ENCODE measurements at places on chromosomes 6 and 20.

GRCh38 chr20:62320581-62321354, 18.0 kb downstream of the ADRM1 start:
- DNase-seq: no peak

DNA sequence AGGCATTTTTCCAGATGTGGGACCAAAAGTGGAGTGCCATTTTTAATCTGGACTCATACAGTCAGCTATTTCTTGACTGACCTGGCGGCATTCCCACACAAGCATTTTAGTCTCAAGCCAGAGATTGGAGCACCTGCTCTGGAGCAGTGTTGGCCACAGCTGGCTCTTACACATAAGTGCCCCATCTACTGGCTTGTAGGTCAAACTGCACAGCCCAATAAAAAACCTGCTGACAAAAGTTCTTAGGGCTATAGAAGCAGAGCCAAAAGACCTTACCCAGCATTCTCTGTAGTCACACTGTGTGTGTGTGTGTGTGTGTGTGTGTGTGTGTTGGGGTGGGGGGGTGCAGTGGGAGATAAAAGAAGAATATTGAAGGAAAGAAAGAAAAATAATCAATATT, 38.6 kb upstream of the SENP6 start:
- no peak for DNase-seq

GRCh38 chr6:2636672-2637071, 114.0 kb downstream of the MYLK4 start:
- no peak for DNase-seq

- DNase-seq: no peak
Observed at GRCh38 chr6:136764517-136764993, 27.7 kb downstream of the MAP3K5 start.

GRCh38 chr6:155377061-155377460, 62.8 kb upstream of the TFB1M start:
- peak; percentile 82 for DNase-seq

- peak; percentile 61 for DNase-seq
Observed at GRCh38 chr6:28838289-28838633, 85.5 kb downstream of the TRIM27 start.

GRCh38 chr6:516213-516612, 124.7 kb downstream of the IRF4 start:
- no peak for DNase-seq

GRCh38 chr20:44900231-44900854, 9.5 kb upstream of the PABPC1L start:
- DNase-seq: no peak

DNA sequence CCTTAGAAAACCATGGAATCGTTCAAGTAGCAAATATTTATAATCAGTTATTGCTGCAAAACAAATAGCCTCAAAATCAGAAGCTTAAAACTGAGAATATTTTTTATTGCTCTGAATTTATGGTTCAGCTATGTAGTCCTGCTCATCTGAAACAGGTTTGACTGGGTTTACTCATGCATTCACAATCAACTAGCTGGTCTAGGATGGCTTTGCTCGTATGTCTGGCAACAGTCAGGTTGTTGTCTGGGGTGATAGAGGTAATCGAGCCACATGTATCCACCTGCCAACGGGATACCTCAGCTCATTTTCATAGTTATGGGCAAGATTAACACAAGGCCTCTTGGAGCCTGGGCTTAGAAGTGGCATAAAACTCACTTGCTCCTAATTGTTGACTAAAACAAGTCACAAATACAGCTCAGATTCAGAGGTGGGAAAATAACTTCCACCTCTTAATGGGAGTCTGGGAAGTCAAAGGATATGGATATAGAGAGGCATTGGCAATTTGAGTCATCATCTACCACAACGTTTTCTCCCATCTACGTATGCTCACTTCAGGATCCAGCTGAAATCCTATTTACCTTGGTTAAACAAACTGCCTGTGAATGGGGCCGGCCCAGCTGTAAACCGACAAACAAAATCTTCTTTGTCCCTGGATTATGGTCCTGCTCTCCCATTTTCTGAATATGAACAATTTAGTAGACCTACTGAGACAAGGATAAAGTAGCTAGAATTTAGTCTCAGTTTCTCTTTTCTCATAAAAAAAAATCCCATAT, 54.5 kb upstream of the TENT5A start:
- no peak for DNase-seq

- DNase-seq: no peak
Observed at GRCh38 chr20:8328189-8328588, 196.1 kb downstream of the PLCB1 start.

GRCh38 chr6:86712039-86712438, 225.3 kb upstream of the HTR1E start:
- DNase-seq: no peak

GRCh38 chr6:1381481-1382330, 7.7 kb upstream of the FOXF2 start:
- no peak for DNase-seq

- no peak for DNase-seq
Observed at GRCh38 chr6:80263585-80263984, 157.1 kb downstream of the BCKDHB start.

DNA sequence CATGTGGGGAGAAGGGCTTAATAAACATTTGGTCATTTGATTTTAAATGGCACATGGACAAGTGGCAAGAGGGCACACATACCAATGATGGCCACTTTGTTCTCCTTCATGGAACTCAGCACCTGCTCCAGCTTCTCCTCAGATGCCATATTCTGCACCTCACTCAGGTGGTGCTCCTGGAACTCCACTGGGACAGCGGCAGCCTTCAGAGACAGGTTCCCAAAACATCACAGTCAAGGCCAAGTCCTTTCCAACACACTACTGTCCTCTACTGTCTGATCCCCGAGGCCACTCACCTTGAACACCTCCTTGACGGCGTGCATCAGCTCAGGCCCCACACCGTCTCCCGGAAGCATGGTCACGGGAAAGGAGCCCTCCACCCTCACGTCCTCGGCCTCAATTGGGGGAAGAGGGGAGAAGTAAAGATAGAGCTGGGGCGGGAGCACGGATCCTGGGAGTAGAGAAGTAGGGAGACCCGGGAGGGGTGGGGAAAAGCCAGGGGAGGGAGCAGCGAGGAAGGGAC, 591 bp downstream of the IDH3B start:
- DNase-seq: no peak

DNA sequence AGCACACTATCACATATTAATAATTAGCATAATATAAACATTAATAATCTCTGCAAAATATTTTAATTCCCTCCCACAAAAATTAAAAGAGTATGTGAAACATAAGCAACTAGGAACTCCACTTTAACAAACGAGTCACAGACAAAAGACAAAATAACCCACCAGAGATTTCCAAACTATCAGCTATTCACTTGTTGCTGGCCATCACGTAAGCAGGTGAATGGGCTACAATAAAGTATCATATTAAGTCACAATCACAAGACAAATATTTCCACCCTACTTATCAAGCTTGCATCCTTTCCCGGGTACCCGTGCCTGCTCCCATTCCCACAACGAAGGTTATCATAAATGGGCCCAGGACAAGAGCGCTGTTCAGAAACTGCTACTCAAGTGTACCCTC, 2.5 kb downstream of the HDAC2 start:
- no peak for DNase-seq

GRCh38 chr20:4160761-4161305, 145.5 kb upstream of the RNF24 start:
- DNase-seq: peak; percentile 44

DNA sequence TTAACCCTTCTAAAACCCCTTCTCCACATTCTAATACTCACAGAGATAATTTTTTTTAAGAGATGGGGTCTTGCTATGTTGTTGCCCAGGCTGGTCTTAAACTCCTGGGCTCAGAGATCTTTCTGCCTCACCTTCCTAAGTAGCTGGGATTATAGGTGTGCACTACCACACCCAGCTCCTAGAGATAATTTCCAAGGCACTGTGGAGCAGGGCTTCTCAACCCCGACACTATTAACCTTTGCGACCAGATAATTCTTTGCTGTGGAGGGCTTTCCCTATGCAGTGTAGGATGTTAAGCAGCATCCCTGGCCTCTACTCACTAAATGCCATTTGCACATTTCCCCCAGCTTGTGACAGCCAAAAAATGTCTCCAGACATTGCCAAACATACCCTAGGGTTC, 8.8 kb upstream of the RREB1 start:
- no peak for DNase-seq

GRCh38 chr6:149897855-149898744, at the start of gene RAET1E:
TSS of gene RAET1E (minus strand) at chr6:149898113. CDS start at chr6:149890901, 7,212 bp downstream.
- no peak for DNase-seq

GRCh38 chr6:89610149-89610642, 28.4 kb downstream of the LYRM2 start:
- DNase-seq: no peak

GRCh38 chr6:33872761-33873160, 69.0 kb upstream of the MLN start:
- no peak for DNase-seq

DNA sequence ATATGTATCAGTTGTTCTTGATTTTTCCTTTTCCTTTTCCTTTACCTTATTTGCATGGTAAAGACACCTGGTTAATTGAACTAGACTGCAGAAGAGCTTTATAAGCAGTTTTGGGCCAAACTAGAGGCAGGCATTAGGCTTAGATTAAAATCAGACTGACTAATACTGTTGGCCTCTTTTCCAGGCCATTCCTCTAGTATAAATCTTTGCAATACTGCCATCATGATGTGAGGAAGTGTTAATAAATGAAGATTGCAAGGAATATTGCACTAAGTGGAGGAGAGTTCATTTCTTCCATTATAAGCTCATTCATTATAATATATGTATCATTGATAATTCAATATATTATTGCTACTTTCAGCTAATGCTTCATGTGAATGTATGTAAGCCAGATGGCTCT, 163.8 kb downstream of the MMUT start:
- DNase-seq: no peak

GRCh38 chr20:60559462-60559861, 601.2 kb downstream of the CDH26 start:
- DNase-seq: no peak

GRCh38 chr20:36855241-36855657, 20.7 kb upstream of the TLDC2 start:
- DNase-seq: no peak

DNA sequence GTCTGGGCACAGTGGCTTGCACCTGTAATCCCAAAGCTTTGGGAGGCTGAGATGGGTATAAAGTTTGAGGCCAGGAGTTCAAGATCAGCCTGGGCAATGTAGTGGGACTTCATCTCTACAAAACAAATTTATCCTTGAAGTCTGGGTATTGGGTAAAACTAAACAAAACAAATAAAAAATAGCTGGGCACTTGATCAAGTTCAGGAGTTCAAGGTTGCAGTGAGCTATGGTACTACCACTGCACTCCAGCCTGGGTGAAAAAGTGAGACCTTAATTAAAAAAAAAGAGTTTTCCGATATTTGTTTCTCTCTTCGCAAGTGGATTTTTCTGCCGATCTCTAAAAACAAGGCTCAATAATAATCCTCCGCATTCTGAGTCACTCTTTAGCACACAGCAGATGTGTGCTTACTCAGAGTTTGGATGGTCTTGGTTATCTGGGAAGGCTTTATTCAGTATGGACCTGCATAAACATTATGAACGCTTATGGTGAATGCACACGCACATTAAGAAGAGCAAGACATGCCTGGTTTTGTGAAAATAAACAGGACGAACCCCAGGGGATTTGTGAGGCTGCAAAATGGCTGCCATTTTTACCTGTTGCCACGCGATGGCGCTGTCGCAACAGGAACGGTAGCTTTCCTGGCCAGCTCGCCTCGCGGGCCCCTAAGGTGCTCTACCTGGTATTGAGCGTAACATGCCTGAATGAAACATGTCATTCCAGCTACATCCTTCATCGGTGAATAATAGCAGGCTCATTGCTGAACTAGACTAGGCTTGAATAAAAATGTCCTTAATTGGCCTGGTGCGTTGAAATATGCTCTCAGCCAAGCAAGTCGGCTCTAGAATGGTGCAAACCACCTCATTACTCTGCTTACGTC, 6.0 kb downstream of the OPN5 start:
- peak; percentile 12 for DNase-seq

DNA sequence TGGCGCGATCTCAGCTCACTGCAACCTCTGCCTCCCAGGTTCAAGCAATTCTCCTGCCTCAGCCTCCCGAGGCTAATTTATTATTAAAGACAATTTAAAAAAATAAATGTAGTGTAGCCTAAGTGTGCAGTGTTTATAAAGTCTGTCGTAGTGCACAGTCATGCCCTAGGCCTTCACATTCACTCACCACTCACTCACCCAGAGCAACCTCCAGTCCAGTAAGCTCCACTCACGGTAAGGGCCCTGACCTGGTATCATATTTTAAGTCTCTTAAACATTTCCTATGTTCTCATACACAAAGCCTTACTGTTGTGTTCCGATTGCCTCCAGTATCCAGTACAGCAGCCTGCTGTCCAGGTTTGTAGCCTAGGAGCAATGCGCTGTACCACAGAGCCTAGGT, 168.2 kb upstream of the FOXQ1 start:
- DNase-seq: no peak

- no peak for DNase-seq
Observed at GRCh38 chr20:1741309-1742048, 83.9 kb upstream of the SIRPG start.

DNA sequence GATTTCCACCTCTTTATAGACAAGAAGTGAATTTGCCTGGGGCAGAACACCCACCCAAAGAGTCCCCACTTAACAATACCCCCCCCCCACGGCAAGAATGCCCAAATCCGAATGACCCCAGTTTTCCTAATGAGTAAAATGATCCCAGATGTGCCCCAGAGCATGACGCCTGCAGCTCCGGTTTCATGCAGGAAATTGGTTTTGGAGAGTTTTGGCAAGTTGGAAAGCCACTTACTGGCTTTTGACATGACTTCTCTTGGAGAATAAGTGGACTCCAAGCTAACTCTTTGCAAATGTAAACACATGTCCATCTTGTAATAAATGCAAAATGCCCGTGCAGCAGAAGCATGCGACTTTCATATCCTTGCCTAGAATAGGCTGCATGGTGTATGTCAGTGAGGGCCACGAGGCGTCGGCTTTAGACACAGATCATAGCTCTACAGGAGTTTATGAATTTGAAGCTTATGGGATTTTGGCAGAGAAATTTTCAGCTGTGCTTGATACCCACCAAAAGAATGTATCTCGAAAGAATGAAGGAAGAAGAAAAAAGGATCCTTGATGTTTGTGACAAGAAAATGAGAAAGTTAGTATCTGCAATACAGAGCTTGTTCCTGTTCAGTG, 24.2 kb downstream of the EDN3 start:
- no peak for DNase-seq

DNA sequence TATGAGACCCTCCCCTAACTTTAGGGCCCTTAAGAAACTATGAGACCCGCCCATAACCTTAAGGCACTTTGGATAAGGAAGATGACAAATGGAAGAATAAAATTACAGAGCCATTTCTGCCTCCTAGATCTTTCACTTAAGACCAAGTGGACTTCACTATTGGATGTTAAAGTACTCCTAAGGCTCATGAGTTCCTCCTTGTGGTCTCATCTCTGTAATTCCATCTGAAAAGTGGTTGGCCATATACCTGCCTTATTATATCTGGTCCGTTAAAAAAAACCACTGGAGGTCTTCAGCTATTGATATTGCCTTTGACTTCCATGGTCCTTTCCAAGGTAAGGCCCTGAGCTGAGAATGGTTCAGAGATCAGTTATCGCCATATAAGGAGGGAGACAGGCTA, 310.3 kb downstream of the EYA4 start:
- DNase-seq: no peak

Data from RCC 7860 (cell line).